ENCODE measurements at places on chromosomes 13 and 19. TPM values are rescaled to one million over a fixed set of nuclear protein-coding genes. Genes with fewer than 3 reads are reported as not detected.

DNA sequence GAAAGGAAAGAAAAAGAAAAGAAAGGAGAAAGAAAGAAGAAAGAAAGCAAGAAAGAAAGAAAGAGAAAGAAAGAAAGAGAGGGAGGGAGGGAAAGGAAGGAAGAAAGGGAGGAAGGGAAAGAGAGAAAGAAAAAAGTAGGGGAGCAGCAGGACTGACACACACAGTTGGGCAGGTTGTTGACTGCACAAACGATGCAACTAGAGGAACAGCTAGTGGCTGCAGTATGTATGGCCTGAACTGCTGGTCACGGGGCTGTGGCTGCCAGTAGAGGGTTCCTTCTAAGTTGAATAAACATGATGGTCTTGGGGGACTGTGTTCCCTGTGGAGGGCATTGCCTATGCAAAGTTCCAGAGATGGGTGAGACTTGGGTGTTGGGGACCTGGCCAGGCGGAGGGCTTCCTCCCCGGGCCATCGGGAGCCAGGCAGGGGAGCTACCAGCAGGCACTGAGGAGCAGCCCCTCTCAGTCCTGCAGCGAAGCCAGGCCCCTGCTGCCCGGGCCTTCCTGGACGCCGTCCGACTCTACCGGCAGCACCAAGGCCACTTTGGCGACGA lies 16.7 kb upstream of the COLGALT1 start:
- DNase-seq = no peak

DNA sequence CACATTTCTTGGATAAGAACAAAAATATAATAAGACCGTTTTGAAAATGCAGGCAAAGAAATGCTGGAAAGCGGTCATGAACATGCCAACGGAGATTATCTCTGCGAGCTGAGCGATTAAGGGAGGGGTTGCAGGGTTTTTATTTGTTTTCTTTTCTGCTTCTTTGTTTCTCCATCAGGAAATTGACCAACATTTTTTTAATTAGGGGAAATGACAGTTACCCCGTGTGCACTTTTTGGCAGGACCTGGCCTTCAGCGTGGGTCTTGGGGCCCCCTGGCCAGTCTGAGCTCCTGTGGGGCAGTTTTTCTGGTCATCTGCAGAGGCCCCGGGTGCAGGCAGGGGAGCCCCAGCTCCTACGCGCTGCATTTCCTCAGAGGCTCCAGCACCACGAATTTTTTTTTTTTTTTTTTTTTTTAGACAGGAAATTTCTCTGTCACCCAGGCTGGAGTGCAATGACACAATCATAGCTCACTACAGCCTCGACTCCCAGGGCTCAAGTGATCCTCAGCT lies 31.3 kb upstream of the HOMER3 start:
- peak; percentile 78 for DNase-seq

DNA sequence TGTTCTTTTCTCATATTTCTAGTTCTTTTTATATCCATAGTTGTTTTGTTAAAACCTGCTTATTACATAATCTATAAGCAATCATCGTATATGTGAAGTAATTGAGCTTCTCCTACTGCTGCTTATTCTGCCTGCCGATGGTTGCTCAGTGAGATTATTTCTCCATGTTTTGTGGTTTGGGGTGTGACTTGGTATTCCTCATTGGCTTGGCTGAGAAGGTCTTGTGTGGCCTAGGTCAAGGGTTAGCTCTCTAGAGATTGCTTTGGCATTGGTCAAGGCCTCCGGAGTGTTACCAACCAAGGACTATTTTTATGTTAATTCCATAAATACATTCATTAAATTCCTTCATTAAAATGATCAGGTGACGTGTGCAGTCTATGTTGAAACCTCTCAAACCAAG lies 302.8 kb downstream of the MYO16 start:
- no peak for DNase-seq

DNA sequence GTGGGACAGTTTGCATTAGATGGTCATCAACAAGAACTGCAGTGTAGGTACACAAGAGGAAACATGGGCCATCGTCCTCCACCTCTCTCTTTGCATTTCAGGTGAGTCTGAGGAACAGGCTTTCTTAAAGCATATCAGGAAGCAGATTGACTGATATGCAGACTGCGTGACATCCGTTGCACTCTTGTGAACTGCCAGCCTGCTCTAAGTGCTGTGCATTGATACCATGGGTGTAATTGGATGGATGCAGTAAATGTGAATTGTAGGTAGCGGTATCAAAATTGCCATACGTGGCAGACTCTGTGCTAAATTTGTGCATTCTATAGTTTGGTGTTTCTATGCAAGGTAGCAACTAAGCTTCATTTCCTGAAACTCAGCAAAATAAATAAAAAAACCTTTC lies 1008.3 kb downstream of the EFNB2 start:
- DNase-seq = no peak

Gene IGLON5
- not detected for total RNA-seq

DNA sequence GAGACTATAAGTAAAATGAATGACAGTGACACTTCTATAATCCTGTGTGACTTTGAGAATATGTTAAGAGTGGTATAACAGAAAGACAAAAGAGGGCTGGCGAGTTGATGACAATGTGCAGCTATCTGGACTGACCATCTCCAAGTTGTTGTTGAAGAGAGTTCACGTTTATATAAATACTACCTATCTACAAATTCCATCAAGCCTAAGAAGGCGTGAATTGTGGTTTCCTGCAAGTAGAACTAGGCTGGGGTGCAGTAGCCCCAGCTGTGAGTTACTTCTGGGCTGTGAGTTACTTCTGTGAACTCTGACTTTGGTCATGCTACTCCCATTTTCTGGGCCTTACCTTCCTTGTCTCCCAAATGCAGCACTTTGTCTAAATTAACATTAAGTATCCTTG lies 561.0 kb downstream of the TBC1D4 start:
- peak; percentile 80 for DNase-seq

DNA sequence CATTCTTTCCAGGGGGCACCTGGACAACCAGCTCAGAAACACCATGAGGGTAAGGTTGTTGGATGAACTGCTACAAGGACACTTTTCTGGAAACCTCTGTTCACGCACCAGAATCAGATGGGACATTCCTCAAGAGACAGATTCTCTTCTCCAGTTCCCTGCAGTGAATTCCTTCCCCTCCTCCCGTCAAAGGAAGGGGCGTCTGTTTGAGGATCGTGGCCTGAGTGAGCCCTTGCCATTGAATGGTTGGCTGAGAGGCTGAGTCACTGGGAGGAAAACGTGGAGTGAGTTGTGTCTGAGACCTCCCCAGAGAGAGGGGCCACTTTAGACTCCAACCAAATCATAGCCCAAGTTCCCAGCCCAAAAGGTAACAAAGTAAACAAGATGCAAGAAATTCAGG lies 79.4 kb upstream of the ZNF507 start:
- no peak for DNase-seq

GRCh38 chr13:99722338-99722818 lies 221.1 kb downstream of the TM9SF2 start:
- no peak for DNase-seq

DNA sequence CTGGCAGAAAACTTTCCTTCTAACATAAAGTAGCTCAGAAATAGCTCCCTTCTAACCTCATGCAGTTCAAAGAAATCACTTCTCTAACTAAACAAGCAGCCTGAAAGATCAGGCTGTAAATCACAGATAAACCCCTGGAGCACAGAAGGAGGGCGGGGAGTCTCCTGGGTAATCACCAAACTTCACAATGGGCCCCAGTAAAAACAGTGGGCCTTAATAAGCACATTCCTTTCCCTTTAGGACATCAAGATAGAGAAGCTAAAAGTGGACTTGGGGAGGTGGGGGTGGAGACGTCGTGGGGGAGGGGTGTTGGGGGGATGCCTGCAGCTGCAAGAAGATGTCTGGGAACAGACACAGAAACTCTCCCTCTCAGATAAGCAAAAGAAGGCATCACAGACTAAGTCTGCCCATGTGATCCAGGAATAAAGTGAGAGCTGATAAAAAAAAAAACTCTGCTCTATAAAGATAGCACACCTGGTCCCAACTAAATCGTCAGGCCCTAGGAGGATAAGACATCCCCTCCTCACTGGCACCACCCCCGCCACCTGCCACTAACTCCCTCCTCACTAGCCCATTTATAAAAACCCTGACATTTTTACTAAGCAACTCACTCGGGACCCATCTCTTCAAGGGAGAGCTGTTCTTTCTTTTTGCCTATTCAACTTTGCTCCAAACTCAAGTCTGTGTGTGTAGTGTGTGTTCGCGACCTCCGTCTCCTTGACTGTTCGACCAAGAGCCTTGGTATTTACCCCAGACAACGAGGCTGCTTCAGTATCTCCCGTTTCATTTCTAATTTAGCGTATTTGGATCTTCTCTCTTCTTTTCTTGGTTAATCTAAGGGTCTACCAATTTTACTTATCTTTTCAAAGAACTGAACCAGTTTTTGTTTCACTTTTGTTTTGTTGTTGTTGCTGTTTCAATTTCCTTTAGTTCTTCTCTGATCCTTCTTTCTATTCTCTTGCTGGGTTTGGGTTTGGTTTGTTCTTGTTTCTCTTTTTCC lies 31.7 kb downstream of the DNAJC15 start:
- DNase-seq = peak; percentile 90

GRCh38 chr19:17237747-17238706 lies 7.7 kb downstream of the NR2F6 start:
- DNase-seq = no peak

DNA sequence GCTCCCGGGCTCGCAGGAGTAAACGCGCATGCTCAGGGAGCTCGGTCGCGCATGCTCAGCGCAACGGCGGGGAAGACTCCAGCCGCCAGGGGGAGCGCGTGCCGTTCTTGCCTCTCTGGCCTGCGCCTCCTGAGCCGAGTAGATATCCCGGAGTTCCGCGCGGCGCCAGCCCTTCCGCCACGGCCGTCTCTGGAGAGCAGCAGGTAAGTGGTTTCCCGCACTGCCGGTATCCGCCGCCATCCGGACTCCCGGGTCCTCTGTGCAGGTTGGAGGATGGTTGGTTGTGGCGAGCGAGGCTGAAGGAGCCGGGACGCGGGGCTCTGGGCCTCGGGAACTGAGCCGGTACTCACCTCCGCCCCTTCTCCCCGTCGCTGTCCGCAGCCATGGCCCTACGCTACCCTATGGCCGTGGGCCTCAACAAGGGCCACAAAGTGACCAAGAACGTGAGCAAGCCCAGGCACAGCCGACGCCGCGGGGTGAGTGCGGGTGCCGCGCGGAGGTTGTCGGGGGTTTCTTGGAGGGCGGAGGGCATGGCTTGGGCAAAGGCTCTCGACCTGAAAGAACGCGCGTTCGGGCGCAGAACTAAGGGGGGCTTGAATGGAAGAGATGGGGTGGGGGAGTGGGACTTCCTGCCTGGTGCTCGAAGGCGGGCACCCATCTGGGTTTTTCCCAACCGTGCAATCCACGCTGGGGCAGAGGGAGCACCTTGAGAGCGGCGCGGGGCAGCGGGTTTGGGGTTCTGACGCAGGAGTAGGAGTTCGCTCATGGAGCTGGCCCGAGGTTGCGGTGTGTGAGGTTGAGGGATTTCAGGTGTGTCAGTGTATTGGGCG lies at the start of gene RPL36:
Gene RPL36 (plus strand): TSS at position 171 of the 830 bp plus-strand sequence. CDS start 213 bp downstream, at position 384.
- DNase-seq = peak; percentile 95

GRCh38 chr13:108495646-108496361 lies 133.6 kb upstream of the MYO16 start:
- DNase-seq = no peak

GRCh38 chr13:41212881-41213280 lies 18.5 kb upstream of the KBTBD7 start:
- no peak for DNase-seq

Gene DCLK1
- 2.0 TPM for total RNA-seq

DNA sequence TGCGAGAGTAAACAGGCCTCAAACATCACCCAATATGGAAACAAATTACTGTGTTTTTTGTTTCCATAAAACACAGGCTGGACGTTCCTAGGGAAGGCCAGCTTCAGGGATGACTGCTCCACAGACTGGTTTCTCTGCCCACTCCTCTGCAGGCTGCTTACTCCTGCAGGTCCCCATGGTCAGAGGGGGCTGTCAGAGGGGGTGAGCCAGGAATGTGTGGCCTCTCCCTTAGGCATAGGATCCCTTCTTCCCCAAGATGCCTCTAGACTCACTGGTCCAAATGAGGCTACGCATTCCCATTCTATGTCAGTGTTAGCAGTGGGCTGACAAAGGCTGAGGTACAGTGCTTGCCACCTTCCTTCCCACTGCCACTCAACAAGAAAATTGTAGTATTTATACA lies 229.8 kb downstream of the LHFPL6 start:
- no peak for DNase-seq

Measured in M059J (cell line).